ENCODE measurements at places on chromosomes 1 and 21.

DNA sequence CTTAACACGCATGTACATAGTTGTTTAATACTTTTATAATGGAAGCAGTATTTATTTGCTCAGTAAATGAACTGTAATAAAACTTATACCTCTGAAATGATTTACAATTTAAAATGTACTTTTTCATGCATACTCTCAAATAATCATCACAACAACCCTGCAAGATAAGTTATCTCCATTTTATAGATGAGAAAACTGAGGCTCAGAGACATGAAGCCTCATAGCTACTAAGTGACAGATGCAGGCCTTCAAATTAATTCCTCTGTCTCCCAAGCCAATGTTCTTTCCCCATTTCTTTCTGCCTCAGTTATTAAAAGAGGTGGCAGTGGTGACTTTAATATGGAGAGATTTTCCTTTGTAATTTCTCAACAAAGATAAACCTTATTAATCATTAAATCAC lies 19.6 kb upstream of the CLCA1 start:
- no peak for DNase-seq

- no peak for DNase-seq
Observed at GRCh38 chr1:31828926-31829690, 13.3 kb upstream of the SPOCD1 start.

- DNase-seq: no peak
Observed at GRCh38 chr1:48710318-48710717, 66.4 kb downstream of the BEND5 start.

- DNase-seq: no peak
Observed at GRCh38 chr1:33335020-33335419, 14.1 kb upstream of the A3GALT2 start.

DNA sequence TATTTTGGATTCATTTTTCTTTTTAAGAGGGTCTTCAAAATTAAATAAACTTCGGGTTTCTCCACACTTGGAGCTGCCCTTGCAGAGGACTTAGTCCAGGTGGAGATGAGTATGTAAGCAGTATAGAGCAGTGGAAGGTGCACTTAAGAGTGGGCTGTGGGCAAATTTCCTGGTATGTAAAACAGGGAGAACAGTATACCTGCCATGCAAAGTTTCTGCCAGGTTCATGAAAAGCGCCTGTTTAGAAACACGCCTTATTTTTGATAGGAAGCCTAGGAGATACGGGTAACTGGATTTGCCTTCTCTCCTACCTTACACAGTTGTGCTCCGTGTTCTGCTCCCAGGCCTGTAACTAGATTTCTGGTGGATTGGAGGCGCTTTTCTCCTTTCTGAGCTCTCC lies 1.2 kb downstream of the KDM4A start:
- DNase-seq: no peak

DNA sequence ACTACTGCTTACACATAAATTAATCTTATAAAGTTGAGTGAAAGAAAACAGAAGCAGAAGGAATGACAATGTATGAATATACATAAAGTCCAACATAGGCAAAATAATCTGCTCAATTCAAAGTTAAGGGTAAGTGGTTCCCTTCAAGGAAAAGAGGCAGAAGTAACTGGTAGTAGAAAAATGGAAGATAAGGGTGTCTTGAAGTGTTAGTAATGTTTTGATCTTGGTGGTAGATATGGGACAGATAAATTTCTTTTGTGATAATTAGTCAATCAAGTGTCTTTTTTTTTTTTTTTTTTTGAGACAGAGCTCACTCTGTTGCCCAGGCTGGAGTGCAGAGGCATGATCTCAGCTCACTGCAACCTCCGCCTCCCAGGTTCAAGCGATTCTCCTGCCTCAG lies 12.7 kb downstream of the USP48 start:
- no peak for DNase-seq

DNA sequence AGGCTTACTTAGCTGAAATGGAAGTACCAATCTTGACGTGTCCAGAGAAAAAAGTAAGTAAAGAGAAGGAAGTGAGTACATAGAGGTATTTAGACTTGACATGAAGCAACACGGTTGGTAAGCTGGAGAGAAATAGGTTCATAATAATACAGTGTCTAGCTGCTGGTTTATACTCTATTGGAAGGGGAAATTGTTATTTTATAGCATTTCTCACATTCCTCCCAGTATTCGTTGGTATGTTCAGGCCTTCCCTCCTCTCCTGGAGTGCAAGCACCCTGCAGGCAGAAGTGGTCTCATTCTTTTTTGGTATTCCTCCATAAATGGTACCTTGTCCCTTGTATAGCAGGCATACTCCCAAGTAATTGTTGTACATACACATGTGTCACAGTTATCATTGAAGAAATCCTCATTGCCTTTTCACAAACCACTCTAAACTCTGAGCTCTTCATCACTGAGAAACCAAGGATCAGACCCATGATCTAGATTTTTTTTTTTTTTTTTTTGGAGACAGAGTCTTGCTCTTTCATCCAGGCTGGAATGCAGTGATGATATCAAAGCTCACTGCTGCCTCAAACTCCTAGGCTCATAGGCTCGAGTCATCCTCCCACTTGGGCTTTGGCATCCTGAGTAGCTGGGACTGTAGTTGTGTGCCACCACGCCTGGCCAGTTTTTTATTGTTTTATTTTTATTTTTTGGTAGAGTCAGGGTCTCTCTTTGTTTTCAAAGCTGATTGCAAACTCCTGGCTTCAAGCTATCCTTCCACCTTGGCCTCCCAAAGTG lies 9.8 kb upstream of the IPO9 start:
- DNase-seq: no peak

- no peak for DNase-seq
Observed at GRCh38 chr1:20416706-20417105, 69.3 kb downstream of the CAMK2N1 start.

GRCh38 chr1:171141688-171142415 lies 43.2 kb upstream of the FMO2 start:
- DNase-seq: no peak

- DNase-seq: no peak
Observed at GRCh38 chr1:94121411-94121821, 468 bp upstream of the ABCA4 start.

- no peak for DNase-seq
Observed at GRCh38 chr1:94539496-94539895, 2.1 kb downstream of the F3 start.

DNA sequence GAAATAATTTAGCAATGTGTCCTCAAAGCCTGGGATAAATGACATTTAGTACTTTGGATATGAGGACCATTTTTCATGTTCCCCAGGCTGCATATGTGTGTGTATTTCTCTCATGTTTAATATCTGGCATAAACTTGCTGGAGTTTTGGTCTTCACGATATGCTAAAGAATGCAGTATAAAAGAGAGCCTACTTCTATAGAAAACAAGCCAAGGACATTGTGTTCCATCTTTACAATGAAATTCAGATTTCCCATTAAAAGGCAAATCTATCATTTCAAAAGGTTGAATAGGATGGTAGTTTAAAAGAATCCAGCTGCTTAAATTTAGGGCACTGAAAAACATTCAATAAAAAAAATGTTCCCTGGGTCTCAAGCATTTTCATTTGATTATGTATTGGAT lies 169.0 kb upstream of the C1orf105 start:
- DNase-seq: no peak

- no peak for DNase-seq
Observed at GRCh38 chr1:218529646-218530300, 184.6 kb downstream of the TGFB2 start.

DNA sequence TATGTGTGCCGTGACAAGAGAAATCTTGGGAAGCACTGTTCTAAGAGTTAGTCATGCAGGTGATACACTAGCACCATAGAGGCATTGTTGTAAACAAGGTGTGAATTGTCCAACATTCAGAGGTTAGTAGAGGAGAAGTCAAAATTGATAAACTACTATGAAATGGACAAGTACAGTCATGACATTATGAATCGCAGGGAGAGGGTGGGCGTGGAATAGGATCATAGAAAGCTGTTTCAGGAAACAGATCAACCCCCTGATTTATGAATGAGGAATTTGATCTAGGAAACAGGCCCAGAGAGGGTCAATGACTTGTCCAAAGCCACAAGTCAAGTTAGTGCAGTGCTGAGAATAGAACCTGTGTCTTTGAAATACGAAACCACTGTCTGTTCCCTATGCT lies 58.5 kb upstream of the LAX1 start:
- DNase-seq: no peak

GRCh38 chr1:113072141-113072756 lies 749 bp upstream of the LRIG2 start:
- DNase-seq: no peak

GRCh38 chr1:92483610-92484471 lies 2.9 kb downstream of the GFI1 start:
- no peak for DNase-seq

GRCh38 chr1:183023146-183023600 lies at the start of gene LAMC1:
Gene LAMC1, plus strand, starts transcription at chr1:183023420. Its CDS starts 297 bp downstream, at chr1:183023717.
- peak; percentile 88 for DNase-seq

GRCh38 chr21:33185852-33186251 lies 43.9 kb upstream of the IFNAR2 start:
- DNase-seq: no peak

DNA sequence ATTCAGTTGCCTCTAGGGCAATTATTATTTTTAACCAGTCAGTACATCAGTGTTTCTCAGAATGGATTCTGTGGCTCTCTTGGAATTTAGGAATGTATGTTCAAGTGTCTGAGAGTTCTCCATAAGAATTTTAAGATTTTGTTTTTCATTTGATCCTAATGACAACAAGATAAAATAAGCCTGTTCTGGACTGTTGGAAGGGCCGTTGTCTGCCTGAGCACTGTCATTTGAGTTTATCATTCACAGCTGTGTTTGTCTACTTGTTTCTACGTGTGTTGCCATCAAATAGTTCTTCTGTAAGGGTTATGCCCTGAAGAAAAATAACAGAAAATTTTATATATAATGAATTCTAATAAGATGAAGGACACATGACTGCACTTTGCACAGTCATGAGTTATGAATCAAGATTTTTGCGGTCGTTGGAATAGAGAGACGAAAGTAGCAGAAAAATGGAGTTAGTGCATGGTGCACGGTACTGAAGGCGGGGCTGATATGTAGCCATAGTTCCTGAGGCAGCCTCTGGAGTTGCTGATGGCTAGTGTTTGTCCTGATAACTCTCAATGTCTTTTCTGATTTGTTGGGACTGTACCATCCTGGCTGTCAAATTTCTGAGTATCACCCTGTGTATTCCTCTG lies 92.5 kb downstream of the NOS1AP start:
- DNase-seq: no peak

DNA sequence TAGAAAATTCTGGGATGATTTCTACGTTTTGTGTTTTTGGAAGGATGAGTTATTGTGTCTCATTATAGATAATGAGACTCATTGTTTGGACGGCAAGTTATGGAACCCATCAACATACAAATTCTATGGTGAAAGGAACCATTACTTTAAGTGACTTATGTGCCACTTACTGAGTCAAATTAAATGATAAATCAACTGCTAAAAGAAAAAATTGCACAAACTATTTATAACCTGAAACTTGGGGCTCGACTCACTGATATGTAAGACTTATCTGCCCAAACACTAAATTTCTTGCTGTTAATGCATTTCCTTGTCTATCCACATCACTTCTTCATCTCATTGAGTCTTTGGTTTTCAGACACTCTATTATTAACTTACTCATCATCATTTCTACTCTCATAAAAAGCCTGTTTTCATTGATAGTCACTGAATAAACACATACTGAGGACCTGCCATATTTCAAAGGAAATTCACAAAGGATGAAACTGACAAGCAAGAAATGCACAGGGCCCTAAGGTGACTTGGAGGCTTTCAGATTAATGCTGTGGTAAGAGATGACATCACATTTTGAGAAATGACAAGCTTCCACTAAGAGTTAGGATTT lies 872.7 kb upstream of the ADAMTS5 start:
- no peak for DNase-seq

GRCh38 chr1:91809317-91809716 lies 76.6 kb downstream of the TGFBR3 start:
- DNase-seq: no peak

- no peak for DNase-seq
Observed at GRCh38 chr1:67031121-67031858, 22.7 kb downstream of the SLC35D1 start.

DNA sequence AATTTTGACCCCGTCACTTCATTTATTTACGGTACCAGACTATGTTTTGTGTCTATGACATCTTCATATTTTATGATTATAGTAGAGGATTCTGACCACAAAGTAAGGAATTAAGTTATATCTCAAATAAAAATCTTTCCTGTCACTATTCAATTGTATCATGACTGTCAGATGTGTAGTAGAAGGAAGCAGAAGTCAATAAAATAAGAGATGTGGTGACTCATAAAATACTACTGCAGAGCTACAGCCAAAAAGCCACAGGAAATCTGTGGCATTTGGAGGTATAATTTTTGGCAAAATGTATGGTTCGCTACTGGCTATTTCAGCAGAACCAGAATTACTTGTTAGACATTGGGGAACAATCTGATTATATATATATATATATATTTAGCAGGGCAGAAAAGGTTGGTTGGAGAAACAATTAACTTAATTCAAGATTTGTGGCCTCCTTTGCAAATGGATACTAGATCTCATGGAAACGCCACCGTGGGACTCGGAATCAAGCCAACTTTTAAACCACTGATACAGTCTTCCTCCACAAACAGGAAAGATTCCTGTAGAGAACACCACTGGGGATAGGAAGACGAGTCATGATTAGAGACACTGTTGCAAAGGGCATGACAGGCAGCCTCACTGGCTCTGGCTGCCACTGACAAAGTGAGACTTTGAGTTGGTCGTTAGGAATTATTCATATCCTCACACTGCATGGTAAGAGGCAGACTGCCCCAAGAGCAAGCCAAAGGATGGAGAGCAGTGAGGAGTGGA lies 5.1 kb downstream of the FCRL2 start:
- DNase-seq: no peak

DNA sequence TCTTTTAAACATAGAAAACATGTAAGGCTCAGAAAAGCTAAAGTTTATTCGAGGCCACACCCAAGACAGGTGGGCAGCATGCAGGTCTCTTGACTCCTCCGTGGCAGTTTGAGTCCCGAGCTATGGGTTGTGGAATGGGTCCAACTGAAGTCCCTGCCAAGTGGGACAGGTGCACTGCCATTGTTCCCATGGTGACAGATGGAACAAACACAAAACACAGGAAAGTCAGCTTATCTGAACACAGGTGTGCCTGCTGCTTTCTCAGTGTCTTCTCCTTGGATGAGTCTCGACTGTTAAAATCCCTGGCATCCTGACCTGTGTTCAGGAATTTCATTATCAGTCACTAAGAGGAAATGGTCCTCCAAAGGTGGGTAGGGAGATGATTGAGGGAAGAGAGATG lies 99.0 kb upstream of the RAB4A start:
- no peak for DNase-seq

- peak; percentile 33 for DNase-seq
Observed at GRCh38 chr1:29237129-29237821, 953 bp downstream of the PTPRU start.
